ENCODE measurements at places on chromosomes 5 and 9.

DNA sequence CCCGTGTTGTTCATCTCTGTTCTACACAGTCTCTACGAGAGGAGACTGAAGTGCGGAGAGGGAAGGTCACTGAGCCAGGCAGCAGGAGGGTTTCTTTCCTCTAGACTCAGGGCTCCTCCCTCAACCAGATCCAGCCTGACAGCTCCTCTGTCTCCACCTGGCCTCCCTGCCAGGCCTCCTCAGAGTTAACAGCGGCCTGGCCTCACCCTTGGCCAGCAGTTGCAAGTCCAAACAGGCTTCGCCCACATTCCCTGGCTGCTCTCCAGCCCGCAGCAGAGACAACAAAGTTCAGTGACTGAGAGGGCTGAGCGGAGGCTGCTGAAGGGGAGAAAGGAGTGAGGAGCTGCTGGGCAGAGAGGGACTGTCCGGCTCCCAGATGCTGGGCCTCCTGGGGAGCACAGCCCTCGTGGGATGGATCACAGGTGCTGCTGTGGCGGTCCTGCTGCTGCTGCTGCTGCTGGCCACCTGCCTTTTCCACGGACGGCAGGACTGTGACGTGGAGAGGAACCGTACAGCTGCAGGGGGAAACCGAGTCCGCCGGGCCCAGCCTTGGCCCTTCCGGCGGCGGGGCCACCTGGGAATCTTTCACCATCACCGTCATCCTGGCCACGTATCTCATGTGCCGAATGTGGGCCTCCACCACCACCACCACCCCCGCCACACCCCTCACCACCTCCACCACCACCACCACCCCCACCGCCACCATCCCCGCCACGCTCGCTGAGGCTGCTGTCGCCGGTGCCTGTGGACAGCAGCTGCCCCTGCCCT, at the start of gene HRCT1:
TSS of gene HRCT1 (plus strand) at position 291 of the 768 bp plus-strand sequence. CDS start at position 377, 86 bp downstream.
- no peak for DNase-seq

- no peak for DNase-seq
Observed at GRCh38 chr5:158392753-158393152, 533.8 kb upstream of the CLINT1 start.

GRCh38 chr9:130370226-130370625, 74.5 kb upstream of the ASS1 start:
- no peak for DNase-seq

DNA sequence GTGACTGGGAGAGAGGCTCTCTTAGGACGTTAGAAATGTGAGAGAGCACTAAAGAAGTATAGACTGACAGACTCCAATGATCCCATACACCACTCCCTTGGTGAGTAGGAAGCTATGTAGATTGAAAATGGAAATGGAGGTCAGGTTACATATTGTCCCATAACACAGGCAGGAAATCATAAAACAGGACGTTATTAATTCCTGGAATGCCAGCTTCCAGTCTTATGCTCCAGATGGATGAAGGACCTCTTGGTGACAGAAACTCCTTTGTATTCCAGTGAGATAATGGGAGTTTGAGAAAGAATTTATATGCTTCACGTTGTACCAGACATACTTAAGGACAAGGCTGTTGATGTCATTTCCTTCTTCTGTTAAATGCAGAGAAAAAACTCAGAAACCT, 338.2 kb upstream of the ITGA1 start:
- DNase-seq, result no peak

- no peak for DNase-seq
Observed at GRCh38 chr5:81420039-81420667, 26.2 kb upstream of the ACOT12 start.

- DNase-seq, result no peak
Observed at GRCh38 chr5:111548992-111549649, 36.8 kb upstream of the STARD4 start.

DNA sequence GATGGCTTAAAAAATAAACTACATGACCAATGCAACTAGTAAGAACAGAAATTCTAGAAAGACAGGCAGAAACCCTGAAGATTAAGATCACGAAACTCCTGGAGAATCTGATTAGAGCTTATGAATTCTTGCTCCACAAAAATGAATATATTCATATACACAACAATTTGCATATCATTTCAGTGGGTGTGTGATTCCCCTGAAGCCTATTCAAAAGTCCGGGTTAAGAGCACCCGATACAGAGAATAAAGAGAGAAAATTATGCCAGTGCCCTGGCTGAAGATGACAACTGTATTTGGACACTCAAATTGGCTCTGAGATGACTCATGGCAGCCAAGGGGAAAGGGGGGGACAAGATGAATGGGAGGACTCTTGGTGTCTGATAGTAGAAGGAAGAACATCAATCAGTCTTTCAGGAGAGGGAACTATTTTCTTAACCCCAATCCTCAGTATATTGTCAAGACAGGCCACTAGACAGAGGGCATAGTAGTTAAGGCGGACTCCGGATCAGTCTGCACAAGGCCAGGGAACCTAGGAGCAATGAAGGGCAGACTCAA, 6.0 kb downstream of the TMOD1 start:
- no peak for DNase-seq

DNA sequence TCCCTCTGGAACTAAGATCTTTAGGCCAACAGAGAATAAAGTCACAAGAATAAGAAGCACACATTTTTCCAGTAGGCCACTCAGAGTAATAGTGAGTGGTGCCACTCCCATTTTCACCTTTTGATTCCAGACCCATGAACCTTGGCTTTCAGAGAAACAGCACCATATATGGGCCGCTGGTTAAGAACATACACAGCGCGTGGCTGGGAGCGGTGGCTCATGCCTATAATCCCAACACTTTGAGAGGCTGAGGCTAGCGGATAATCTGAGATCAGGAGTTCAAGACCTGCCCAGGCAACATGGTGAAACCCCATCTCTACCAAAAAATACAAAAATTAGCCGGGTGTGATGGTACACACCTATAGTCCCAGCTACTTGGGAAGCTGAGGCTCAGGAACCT, 15.6 kb upstream of the PTGES start:
- no peak for DNase-seq

DNA sequence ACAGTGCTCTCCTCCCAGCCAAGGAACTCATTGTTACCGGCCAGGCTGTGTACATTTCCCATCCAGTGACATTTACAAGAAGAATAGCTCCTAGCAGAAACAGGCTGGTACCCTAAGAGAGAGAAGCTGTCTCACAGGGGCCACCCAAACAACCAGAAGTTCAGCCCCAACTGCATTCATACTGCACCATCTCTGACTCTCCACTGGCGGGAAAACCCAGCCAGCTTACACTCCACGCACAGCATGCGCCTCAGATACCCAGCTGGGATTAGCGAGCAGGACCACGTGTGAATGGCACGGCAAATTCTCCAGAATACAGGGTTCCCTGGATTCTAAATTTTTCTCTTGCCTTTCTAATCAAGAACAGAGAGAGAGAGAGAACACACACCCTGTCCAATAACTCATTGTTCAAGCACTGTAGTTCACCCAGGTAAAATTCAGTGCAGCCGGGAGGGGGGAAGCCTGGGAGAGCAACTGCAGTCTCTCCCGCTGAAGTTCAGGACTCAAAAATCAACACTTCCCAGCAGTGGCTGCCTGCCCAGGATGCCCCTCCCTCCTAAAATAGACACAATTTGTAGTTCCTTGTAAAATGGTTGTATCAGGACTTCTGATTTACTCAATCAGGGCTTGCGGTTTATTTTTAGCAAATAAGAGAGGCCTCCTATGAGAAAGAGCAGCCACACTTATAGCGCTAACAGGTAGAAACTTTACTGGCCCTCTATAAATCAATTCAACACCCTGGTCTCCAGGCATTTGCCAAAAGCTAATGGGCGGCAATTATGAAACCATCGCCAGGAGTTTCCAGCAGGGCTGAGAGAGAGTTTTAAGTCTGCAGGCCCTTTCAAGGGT, 2.2 kb downstream of the COL23A1 start:
- no peak for DNase-seq

GRCh38 chr9:98793031-98793430, 3.3 kb downstream of the ANKS6 start:
- no peak for DNase-seq

GRCh38 chr5:142833517-142834449, 63.6 kb downstream of the ARHGAP26 start:
- DNase-seq, result no peak

DNA sequence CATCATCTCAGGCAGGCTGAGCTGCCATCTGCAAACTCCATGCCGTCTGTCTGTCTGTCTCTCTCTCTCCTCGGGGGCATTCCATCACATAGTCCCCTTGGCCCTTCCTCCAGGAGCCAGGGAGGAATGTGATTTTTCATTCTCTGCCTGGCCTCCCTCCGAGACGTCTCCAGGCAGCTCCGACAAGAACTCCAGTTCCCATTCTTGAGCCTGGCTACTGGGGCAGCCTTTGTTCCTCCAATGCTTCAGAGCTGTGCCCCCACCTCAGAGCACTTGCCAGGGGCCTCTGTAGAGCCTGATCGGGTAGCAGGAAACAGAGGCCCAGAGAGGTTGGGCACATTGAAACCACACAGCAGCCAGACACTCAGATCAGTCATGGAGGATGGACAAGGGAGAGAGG, 74.0 kb downstream of the COL27A1 start:
- no peak for DNase-seq

DNA sequence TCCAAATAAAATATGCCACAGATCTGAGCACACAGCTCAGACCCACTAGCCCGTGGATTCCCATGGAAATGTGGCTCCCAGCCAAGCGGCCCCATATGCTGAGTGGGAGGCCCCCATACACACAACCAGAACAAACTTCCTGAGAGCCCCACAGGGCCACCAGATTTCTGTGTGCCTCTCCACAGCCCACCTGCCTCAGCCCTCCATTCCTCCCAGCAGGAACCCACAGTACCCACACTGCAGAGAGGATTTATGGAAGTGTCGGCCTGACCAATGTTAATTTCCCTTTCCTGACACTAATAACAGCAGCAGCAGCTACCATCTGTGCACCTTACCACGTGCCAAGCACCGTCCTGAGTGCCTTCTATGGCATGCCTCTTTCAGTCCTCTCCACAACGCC, 99.3 kb upstream of the SPOCK1 start:
- DNase-seq, result no peak

- DNase-seq, result no peak
Observed at GRCh38 chr9:119956111-119956510, 586.9 kb upstream of the BRINP1 start.

DNA sequence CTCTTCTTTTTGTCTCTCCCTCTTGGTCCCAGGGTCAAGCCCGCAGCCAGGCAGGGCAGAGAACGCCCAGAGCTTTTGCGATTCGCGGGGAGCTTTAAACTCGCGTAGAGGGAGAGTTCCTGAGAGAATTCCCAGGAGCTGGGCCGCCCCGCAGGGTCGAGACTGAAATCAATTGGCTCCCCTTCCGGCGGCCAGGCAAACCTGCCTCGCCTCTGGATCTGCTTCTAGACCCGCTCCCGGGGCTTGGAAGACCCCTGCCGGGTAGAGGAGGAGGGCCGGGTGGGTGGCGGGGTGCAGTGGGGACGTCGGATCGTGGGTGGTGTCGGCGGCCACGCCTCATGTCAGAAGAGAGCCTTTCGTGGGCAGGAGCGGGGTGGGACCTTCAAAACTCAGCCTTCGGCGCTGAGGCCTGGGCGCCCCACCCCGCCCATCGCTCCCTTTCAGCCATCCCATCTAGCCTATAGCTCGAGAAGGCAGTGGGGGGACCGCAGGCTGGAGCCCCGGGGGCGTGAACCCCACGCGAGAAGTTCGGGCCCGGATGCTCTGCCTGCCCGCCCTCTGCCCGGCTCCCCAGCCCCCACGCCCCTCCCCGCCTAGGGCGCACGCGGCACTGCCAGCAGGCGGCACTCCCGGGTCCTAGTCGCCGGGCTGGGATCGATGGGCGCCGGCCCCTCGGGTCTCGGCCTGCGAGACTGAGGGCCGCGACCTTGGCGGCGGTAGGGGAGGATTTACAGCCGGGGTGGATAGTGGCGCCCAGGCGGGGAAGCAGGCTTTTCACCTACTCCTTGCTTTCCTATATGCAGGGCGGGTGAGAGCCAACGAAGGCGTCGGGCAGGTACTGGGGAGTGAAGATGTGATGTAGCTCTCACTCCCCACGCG, 6.1 kb downstream of the PRDM6 start:
- DNase-seq, result no peak

- no peak for DNase-seq
Observed at GRCh38 chr9:109792951-109793546, 13.1 kb downstream of the PALM2AKAP2 start.

GRCh38 chr9:95935861-95936578, 60.5 kb downstream of the ERCC6L2 start:
- DNase-seq, result no peak

- DNase-seq, result no peak
Observed at GRCh38 chr9:133981589-133981957, 10.6 kb downstream of the VAV2 start.

DNA sequence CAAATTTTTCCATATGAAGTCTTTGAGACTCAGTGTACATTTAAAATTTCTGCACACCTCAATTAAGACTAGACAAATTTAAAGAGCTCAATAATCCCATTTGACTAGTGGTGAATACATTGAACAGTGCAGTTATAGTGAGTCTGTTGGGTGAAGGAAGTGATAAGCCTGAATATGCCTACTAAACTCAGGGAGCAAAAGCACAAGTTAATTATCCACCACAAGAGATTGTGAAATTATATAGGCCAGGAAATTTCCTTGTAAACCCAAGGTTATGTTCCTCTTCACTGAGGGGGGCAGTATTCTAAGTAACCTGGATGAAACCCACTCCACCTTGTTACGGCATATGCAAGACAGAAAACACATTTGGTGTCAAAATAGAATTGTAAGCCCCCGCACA, 612.9 kb upstream of the DAB2 start:
- no peak for DNase-seq

GRCh38 chr5:23612701-23613100, 105.3 kb downstream of the PRDM9 start:
- no peak for DNase-seq

GRCh38 chr9:27386571-27387091, 89.7 kb upstream of the EQTN start:
- DNase-seq, result no peak

- no peak for DNase-seq
Observed at GRCh38 chr5:28575368-28575767, 1537.0 kb upstream of the CDH9 start.

GRCh38 chr5:136399527-136399926, 34.2 kb upstream of the TRPC7 start:
- no peak for DNase-seq

DNA sequence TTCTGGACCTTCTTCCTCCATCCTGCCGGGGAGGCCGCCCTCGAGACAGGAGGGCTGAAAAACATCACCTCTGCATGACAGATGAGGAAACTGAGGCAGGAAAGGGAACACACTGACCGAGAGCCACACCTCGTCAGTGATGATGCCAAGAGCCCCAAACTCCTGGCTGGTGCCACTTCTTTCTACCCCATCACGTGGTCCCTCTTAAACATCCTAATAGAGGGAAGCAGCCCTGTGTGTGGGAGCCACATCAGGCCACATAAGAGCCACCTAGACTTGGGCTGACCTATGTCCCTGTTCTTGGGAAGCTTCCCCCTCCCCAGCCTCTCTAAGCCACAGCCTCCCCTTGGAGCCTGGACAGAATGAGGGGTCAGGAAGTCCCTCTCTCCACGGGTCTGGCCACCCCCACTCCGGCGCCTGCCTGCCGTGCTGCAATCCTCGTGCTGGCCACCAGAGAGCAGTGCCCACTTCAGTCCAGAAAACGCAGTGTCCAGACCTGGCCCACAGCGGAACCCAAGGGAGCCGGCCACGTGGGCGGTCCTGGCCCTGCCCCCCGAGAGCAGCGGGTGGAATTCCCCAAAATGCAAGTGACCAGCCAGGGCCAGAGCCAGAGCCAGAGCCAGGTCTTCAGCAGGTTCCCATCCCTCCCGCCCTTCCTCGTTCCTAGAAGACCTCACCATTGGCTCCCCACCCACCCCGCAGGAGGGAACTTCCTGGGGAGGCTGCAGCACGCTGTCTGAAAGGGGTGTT, 54.7 kb upstream of the SARDH start:
- peak; percentile 15 for DNase-seq

GRCh38 chr5:77355751-77356150, 136.4 kb downstream of the WDR41 start:
- DNase-seq, result no peak

- no peak for DNase-seq
Observed at GRCh38 chr5:104646416-104646815, 1083.8 kb upstream of the NUDT12 start.

Measured in activated effector memory CD4-positive, alpha-beta T cell treated with Interleukin-2 at 50 U/mL for 16 hours (primary cell).